Activated naive CD4-positive, alpha-beta T cell treated with anti-CD3 and anti-CD28 coated beads for 36 hours (primary cell): ENCODE measurements at places on chromosomes 5 and 9.
A peak's percentile ranks its signal among the peaks of the same experiment; 100 is the strongest.

- no peak for DNase-seq
Measured at GRCh38 chr9:33718987-33719386, 76.4 kb upstream of the PRSS3 start.

DNA sequence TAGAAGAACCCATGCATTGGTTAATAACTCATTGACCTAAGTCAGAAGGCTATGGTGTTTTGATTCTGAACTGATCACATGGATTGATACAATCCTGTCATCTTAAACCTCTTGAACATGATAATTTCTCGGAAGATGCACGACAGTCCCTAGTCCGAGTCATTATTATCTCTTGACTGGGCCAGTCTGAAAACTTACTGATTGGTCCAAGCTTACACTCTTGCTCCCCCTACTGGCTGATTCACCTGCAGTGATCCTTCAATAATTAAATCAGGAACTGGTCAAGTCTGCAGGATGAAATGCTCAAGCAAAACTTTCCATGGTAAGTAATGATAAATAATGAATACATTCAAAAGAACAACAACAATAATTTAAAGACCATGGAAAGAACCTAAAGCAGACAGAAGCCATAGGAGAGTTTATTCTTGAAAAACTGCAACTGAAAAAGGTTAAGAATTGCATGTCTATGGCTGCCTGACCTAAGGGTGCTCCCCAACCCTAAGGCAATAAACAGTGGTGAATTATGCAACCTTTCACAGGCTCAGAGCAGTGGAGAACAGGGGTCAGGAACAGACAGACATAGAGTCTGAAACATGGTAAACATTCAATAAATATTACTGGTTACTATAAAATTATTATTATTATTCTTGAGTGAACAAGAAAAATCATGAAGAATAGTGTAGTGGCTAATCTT lies 79.3 kb downstream of the BRINP1 start:
- peak; percentile 24 for DNase-seq

DNA sequence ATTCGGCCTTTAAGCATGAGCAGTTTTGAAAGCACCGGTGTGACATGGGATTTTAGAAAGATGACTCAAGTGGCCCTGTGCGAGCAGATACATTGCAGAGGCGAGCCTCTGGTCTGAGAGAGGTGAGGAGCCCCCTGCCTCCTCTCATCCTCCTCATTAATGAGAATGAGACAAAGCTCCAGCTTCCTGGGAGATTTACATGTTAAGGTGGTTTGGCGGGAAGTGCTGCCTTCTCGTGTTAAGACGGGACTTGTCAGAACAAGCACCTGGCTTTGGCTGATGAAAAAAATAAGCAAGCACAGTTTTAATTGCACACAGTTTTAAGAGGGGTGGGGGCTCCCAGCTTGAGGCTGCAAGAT lies 68.1 kb downstream of the ACTL7B start:
- no peak for DNase-seq

GRCh38 chr5:131999041-131999440 lies 12.4 kb downstream of the ACSL6 start:
- no peak for DNase-seq

- DNase-seq: no peak
Measured at GRCh38 chr5:172383191-172383802, 71.0 kb downstream of the SH3PXD2B start.

- DNase-seq: no peak
Measured at GRCh38 chr9:100150214-100150613, 51.2 kb downstream of the INVS start.

- DNase-seq: no peak
Measured at GRCh38 chr9:113947941-113948340, 71.8 kb downstream of the ZNF618 start.

DNA sequence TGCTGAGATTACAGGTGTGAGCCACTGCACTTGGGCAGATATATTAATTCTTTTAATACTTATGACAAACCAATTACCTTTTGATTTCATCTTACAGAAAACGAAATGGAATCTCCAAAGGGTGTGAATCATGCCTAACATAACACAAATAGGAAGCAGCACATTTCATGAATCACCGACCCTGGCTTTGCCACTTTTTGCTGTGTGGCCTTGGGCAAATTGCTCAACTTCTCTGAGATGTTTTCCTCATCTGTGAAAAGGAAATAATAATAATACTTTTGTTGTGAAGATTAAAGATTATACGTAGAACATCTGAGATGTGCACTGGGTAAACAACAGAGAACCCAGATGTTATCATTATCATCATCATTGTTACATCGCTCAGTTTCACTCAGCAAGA lies 50.7 kb upstream of the FREM1 start:
- DNase-seq: peak; percentile 20

DNA sequence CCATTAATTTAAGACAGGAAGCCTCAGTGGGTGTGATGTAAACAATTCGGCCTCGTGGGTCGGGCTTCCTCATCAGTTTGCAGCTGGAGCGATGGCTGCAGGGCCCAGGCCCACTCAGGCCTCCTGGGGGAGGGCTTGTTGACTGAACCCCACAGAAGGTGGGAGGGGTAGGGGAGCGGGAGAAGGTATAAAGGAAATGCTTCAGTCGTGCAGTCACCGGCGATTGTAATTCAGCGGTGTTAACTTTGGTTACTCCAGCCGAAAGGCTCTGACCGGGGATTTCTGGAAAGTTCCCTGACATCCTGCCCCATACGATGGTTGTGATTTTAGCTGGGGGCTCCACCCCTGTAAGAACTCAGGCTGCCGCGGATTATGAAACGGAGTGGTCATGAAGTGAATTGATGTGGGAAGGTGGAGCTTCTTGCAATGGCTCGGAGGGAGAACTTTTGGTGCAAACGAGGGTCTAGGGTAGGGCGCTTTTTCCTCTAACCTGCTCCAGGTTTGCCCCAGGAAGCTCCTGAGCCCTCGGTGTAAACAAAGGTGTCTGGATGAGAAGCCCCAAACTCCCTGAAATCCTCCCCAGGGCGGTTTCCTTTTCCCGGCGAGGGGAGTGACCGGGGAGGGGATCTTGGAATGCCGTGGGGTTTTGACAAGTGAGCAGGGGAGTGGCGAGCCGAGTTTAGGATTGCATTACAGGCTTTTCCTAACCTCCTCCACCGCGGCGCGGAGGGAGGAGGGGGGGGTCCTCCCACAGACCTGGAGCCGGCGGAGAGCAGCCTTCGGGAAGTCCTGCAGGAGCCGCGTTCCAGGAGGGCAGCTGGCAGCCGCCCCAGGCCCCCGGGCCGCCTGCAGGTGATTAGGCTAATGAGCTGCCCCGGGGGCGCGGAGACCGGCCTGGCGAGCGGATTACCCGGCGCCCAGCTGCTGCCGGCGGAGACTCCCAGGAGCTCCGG lies 215.5 kb downstream of the PDZD2 start:
- DNase-seq: peak; percentile 63

DNA sequence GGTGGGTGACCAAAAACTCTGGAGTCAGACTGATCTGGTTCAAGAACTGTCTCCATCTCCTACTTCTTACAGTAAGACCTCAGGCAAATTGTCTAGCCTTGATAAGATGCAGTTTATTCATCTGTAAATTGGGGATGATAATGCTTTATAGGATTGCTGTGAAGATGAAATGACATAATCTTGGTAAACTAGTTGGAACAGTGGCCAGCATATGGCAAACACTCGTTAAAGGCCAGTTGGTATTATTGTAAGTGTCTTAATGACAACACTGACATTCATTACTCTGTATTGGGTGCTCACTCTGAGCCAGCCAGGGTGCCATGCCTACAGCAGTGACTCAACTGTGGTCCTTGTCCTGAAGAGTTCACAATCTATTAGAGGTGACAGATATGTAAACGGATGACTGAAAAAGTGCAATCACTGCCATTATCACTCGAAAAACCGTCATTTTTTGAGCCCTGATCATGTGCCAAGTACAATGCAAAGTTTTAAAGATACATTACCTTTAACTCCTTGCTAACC lies 84.9 kb upstream of the HSPA9 start:
- no peak for DNase-seq
